ENCODE measurements at places on chromosomes 7 and 10. TPM values are rescaled to one million over a fixed set of nuclear protein-coding genes. Genes with fewer than 3 reads are reported as not detected.

- no peak for DNase-seq
These were observed 1236.0 kb upstream of the CELF2 start for GRCh38 chr10:9781666-9782065.

The JAKMIP3 gene
- total RNA-seq, result 1.5 TPM

- no peak for DNase-seq
These were observed 103.1 kb downstream of the HIPK2 start for GRCh38 chr7:139674752-139675126.

The FEZF1 gene
- total RNA-seq, result not detected

DNA sequence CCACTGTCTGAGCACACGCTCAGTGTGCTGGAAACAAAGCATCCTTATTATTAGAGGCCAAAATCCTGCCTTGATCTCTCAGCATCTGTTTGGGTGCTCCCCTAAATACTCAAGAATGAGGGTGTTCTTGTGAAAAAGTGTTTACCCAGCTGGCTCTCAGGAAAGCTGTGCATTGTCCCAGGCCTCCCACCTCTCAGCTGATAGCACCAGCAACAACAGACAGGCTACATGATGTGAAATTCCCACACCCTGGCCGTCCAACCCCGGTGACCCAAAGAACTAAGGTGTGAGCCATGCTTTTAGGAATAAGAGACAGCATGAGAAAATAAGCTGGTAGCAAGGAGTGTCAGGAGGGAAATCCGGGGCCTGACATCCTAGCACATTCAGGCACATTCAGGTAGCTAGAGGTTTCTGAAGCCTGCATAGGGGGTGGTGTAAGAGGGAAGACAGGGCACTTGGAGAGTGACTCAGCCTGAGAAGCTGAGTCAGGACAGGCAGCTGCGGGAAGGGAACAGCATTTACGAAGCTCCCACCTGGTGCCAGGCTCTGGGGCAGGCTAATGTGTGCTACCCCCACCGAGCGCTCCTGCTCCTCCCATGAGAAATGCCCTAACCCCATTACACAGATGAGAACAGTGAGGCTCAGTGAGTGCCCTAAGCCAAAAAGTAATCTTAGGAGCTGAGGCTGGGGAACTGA, 205.6 kb downstream of the GRID1 start:
- DNase-seq, result no peak

GRCh38 chr7:155533827-155534690, 12.3 kb downstream of the CNPY1 start:
- DNase-seq, result no peak

DNA sequence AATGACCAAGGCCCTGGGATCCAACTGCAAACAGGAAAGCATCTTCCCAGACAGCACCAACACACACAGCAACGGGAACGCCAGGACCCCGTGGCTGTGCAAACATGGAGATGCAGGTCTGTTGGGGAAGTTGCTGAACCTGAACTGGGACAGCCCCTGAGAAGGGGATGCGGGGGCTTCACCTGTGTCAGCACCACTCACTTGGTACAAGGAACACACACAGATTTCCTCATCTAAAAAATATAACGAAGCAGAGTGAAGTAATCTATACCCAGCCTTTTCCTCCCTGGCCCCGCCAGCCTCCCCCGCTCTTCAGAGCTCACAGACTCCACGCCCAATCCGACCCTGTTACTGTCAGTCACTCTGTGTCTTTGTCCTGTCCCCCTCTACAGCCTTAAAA, 93.0 kb downstream of the PTPRN2 start:
- no peak for DNase-seq

The ABCB4 gene
- total RNA-seq, result 0.18 TPM

The FAM180A gene
- total RNA-seq, result not detected

- peak; percentile 67 for DNase-seq
These were observed 58.5 kb downstream of the MICU1 start for GRCh38 chr10:72567421-72567820.
